ENCODE measurements at places on chromosomes 2 and 18.

DNA sequence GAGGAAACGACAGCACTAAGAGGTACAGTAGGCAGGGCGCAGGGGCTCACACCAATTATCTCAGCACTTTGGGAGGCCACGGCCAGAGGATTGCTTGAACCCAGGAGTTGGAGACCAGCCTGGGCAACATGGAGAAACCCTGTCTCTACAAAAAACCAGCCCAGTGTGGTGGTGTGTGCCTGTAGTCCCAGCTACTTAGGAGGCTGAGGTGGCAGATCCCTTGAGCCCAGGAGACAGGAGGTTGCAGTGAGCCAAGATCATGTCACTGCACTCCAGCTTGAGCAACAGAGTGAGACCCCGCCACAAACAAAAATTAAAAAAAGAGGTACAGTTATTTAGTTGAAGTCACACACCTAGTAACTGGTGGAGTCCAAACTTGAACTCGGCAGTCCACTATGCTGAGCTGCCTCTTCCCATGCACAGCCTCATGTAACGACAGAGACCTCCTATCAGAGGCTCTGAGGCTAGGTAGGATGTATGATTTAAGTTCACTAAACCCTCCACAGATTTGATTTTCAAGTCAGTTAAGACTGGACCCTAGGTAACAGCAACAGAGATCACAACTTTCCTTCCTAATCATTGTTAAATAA lies 8.7 kb downstream of the STK17B start:
- no peak overlapping the region for H3K27ac ChIP-seq
- H3K4me3 ChIP-seq: no peak overlapping the region
- H3K4me1 ChIP-seq: no peaks in the 10 kb centered on the region

- no peaks in the 10 kb centered on the region for H3K27me3 ChIP-seq
- H3K4me3 ChIP-seq: peak overlapping the region; percentile 77
- no peaks in the 10 kb centered on the region for H3K36me3 ChIP-seq
- H3K27ac ChIP-seq: no peak overlapping the region
Observed at GRCh38 chr2:74653589-74653984, 460 bp upstream of the SEMA4F start.

GRCh38 chr18:34773961-34774766 lies 64.1 kb downstream of the DTNA start:
- no peaks in the 10 kb centered on the region for H3K27me3 ChIP-seq
- peak overlapping the region; percentile 76 for H3K27ac ChIP-seq
- peaks cover 22% of the 10 kb centered on the region for H3K4me1 ChIP-seq

- no peak overlapping the region for H3K4me3 ChIP-seq
- H3K27ac ChIP-seq: no peak overlapping the region
- H3K4me1 ChIP-seq: peaks cover 20% of the 10 kb centered on the region
Observed at GRCh38 chr2:54967269-54967668, 83.0 kb downstream of the RTN4 start.

GRCh38 chr2:144694456-144694855 lies 174.5 kb upstream of the ZEB2 start:
- H3K27me3 ChIP-seq: no peaks in the 10 kb centered on the region
- no peak for DNase-seq
- no peaks in the 10 kb centered on the region for H3K36me3 ChIP-seq
- no peaks in the 10 kb centered on the region for H3K4me1 ChIP-seq
- H3K27ac ChIP-seq: no peak overlapping the region

All from esophagus muscularis mucosa (tissue), 4 donors.